ENCODE measurements at places on chromosomes 13 and 19. TPM values are rescaled to one million over a fixed set of nuclear protein-coding genes. Genes with fewer than 3 reads are reported as not detected.

PRODH2 gene
- total RNA-seq, result not detected

DNA sequence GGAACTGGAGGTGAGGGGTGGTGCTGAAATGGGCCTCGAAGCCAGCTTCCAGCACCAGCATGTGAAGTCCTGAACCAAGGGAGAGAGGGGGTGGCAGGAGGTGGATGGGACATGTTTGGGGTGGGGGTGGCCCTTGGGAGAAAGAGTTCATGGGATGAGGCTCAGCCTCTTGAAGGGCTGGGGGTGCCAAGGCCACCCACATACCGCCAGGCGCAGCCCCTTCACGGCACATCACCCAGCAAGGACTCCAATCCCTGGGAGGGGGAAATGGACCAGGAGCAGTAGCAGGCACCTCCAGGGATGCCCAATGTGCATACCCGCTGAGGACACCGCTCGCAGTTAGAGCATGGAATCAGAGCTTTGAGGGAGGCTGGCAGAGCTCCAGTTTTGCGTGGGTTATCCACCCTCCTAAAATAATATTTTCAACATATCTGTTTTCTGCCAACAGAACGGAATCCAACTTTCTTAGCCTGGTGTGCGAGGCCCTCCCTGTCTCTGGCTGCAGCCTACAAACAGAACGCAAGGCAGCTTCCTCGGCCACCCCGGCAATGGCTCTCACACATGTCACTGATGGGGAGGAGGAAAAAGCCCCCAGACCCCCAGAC lies 140.5 kb upstream of the VSTM2B start:
- no peak for DNase-seq

PCP2 gene
- 1.8 TPM for total RNA-seq

ZNF526 gene
- total RNA-seq, result 8.2 TPM
